ENCODE measurements at places on chromosomes 7 and 10. TPM values are rescaled to one million over a fixed set of nuclear protein-coding genes. Genes with fewer than 3 reads are reported as not detected.
A peak's percentile ranks its signal among the peaks of the same experiment; 100 is the strongest.

DNA sequence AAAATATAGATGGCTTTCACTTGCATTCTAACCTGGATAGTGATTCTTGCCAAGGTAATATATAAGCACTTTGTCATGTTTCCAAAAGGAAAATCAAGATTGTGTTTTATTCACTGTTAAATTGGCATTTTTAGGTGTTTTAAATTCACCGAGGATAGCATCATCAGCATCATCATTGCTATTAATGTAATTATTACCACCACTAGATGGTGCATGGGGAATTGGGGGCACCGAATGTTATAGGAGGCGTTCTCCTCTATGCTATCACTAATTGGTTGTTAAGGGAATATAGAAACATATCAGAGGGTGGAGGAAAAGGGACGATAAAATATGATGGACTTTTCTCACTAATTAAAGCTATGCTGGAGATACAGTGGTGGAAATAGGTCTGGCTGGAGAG is 95.5 kb downstream of the CELF2 start:
- no peak for DNase-seq

- DNase-seq = no peak
Observed at GRCh38 chr7:12638851-12639456, 48.5 kb upstream of the ARL4A start.

The LSM5 gene
- total RNA-seq = 17.4 TPM

The TRIM74 gene
- not detected for total RNA-seq

The SYT15 gene
- total RNA-seq = under 0.01 TPM

- no peak for DNase-seq
Observed at GRCh38 chr10:77090381-77091356, 546.9 kb downstream of the KCNMA1 start.

GRCh38 chr10:101027106-101027720 is 3.7 kb downstream of the PDZD7 start:
- DNase-seq = peak; percentile 92
